NCI-H69 (cell line): ENCODE measurements at places on chromosomes 3 and 15.

DNA sequence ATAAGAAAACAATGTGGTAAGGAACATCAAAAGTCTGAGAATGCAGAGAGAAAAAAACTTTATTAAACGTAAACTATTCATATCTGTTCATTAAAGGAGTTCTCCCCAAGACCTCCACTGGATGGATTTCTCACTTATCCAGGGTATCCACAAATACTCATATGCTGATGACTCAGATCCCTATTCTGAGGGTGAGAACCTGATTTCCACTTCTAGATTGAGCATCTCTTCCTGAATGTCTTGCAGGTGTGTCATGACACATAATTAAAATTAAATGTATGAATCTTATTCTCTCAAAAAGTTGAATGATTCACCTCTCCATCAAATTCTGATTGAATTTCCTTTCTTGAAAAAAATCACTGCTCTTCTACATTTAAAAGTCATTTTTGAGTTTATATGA is 199.9 kb downstream of the MFSD1 start:
- DNase-seq, result no peak

DNA sequence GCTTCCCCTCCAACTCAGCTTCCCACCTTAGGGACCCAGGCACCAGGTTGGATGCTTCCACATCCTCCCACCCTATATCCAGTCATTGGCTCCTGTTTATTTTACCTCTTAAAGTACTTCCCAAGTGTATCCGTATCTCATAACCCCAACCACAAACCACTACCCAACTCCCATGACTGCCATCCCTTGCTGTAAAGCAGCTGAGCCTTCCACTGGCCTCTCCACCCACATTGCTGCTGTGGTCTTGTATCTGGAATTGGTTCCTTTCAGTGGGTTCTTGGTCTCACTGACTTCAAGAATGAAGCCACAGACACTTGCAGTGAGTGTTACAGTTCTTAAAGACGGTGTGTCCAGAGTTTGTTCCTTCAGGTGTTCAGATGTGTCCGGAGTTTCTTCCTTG is 79.8 kb upstream of the HRH1 start:
- DNase-seq, result no peak

DNA sequence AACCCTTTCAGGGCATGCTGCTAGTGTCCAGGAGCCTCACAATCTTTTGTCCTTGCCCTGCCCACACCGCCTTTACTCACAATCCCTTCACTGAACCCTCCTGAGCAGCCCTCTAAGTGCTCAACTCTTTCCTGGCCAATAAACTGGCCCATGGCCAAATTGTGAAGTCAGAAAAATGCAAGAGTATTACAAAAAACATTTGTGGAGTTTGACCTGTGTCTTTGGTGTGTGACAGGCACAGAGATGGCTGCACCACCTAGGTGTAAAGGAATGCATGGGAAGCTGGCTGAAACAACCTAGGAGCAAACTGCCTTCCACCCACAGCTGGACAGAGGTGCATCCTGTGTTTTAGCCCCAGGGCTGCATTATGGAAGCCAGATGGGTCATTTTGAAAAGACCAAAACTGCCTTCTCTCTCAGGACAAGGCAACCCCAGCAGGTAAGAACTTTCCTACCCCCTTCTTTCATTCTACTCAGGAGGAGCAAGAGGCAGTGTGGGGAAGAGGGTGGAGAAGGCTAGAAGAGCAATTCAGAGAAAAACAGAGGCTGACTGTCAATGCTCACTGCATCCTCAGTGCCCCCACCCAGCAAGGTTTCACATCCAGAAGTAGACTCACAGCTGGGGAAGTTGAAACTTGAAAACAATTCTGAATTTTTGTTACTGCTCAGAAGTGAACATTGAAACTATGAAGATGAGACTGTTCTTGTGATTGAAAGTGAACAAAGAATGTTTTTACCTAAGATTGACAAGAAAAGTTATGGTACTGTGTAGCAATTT is 78.6 kb downstream of the TRIM42 start:
- DNase-seq, result no peak

DNA sequence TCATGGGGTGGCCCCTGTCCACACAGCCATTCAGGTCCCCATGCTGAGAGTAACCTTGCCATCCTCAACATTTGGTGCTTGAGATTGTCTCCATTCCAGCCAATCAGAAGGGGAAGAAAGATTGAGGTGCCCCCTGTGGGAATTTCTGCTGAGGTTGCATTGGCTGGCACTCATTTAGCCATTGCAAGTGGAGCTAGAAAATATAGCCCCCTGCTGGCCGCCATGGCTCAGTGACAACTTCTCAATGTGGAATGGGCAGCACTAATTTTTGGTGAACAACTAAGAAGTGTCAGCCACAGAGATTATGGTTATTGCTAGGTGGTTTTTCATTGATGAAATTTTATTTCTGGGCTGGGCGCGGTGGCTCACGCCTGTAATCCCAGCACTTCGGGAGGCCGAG is 22.0 kb downstream of the COL6A6 start:
- DNase-seq, result peak; percentile 21

DNA sequence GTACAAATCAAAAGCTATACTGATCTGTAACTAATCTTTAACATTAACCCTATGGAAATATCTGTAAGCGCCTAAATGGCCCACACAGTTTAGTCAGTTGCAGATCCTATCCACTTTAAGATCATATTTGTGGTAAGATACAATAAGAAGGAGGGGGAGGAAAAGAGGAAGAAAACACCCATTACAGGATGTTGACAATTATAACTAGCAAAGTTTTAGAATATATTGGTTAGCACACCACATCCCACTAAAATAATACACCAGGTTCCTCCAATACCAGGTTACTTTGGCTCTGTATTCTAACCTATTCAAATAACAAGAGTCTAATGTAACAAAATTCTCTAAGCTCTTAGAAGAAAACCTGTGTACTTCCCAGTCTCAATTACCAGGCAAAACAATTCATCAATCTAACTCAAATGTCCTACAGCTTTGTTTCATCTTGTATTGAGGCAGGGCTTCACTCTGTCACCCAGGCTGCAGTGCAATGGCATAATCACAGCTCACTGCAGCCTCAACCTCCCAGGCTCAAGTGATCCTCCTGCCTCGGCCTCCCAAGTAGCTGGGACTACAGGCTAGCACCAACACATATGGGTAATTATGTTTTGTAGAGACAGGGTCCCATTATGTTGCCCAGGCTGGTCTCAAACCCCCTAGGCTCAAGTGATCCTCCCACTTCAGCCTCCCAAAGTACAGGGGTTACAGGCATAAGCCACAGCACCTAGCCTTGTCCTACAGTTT is 4.2 kb downstream of the SLC4A7 start:
- DNase-seq, result no peak

DNA sequence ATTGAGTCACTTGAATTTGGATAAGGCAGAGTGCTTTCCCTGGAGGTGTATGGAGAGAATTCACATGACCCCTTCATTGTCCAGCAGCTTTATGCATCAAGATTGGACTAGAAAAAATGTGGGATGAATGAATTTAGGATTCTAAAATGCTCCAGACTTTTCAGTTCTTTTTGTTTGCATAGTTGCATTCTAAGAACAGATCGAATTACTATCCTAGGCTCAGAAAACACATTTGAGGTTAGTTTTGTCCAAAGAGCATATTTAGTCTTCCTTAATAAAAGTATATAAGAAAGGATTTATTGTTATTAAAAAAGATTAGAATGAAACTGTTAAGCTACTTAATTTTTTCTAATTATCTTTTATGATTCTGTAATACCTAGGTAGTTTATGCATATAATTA is 127.4 kb downstream of the UBE2E2 start:
- no peak for DNase-seq

- DNase-seq, result peak; percentile 15
Observed at GRCh38 chr15:101115786-101116680, 135.8 kb downstream of the CHSY1 start.

GRCh38 chr3:63095-63765 is 133.3 kb upstream of the CHL1 start:
- peak; percentile 66 for DNase-seq

- no peak for DNase-seq
Observed at GRCh38 chr3:40200692-40201316, 108.7 kb upstream of the EIF1B start.

- peak; percentile 57 for DNase-seq
Observed at GRCh38 chr15:98855067-98855814, 152.4 kb downstream of the PGPEP1L start.

- DNase-seq, result peak; percentile 59
Observed at GRCh38 chr3:197028728-197029510, 698 bp downstream of the MELTF start.

DNA sequence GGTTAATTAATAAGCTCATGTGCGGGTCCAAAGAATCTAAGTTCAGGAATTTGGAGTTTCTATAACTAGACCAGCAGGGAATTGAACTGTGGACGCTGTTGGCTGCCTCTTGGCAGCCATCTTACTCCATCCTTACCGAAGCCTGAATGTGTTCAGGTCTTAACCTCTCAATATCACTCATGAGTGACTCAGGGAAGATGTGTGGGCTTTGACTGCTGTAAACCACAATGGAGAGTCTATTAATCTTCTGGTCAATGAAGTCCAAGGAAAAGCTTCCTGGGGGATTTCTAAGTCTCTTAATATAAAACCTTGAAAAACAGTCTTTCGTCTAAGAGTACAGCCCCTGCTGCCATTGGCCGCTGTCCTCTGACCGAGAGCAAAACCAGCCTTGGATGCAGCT is 46.7 kb upstream of the OXTR start:
- no peak for DNase-seq

DNA sequence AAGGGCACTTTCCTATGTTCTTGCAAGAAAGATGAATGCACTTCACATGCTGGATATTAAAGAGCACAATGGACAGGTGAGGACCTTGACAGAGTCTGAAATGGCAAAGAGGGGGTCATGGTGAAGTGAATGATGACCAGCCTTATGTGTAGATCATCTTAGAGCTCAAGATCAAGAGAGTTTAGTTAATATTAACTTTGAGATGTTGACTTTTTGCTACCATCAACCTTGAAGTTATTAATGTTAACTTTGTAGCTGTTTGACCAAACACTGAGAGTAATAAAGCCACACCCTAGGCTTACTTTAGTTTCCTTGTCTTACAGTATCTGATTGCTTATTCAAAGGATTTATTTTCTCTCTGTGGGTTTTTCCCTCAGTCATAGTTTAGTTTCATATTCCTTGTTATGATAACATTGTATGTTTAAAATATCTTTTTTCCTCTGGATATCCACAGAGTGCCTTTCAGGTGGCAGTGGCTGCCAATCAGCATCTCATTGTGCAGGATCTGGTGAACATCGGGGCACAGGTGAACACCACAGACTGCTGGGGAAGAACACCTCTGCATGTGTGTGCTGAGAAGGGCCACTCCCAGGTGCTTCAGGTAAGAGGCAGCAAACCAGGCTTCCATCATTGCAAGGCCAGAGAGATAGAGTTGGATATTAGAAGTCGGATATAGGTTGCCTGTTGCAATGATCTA is 5.4 kb downstream of the NFKBIZ start:
- no peak for DNase-seq

DNA sequence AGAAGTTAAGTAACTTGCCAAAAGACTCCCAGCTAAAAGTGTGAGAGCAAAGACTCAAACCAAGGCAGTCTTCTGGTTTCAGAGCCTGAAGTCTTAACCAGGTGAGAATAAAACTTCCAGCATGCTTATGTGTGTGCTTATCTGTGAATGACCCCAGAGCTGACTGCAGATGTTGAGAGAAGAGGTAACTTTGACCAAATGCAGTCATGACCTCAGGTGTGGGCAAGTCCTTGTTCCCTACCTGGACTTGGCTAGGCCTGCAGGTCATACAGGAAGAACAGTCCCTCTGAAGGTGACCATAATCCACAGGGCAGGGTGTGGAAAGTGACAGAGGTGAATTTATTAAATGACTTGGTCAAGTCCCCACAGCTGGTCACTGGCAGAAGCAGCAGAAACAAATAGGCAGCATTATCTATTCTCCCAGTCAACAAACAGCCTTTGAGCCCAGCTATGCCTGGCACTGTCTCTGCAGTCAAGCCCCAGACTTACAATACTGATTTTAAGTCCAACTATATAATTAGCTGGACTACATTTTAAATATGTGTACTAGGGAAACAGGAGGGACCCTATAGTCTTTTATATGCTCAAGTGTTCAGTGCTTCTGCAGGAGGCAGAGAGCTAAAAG is 3.0 kb upstream of the CPEB1 start:
- DNase-seq, result no peak

DNA sequence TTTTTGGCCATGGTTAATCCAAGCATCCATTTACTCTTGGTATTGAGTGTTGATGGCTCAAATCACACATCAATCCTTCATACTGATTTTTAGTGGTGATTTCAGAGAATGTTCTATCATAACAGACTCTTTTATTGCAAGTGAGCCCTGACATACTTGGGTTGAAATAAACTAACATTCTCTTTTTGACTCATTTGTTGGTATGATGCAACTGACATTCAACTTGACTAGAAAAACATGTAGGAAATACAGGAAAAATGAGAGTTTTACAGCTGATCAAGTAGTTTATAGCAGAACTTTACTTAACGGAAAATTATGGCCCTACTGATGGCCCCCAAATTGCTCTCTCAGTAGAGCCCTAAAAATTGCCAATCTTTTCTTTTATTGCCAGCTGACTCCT is 173.9 kb upstream of the CD96 start:
- DNase-seq, result no peak

GRCh38 chr15:74178326-74179100 is 5.0 kb downstream of the ISLR start:
- DNase-seq, result no peak

GRCh38 chr15:68821190-68821840 is 620 bp upstream of the ANP32A start:
- DNase-seq, result peak; percentile 45

DNA sequence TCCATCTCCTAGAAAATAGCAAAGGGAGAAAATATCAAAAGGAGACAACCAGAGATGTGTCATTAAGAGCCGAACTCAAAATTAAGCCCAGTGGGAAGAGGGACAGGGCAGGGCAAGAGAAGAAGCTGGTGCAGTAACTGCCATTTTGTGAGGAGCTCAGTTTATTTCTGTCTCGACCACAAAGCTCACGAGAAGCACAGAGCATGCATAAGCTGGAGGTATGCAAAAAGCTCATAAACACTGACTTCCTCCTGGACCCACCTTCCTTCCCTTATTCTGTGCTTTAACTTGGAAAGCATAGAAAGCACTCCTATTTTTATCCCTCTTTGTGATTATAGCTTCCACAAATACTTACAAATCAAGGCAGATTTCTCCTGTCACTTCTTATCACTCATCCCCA is 81.3 kb downstream of the DGKG start:
- DNase-seq, result no peak

DNA sequence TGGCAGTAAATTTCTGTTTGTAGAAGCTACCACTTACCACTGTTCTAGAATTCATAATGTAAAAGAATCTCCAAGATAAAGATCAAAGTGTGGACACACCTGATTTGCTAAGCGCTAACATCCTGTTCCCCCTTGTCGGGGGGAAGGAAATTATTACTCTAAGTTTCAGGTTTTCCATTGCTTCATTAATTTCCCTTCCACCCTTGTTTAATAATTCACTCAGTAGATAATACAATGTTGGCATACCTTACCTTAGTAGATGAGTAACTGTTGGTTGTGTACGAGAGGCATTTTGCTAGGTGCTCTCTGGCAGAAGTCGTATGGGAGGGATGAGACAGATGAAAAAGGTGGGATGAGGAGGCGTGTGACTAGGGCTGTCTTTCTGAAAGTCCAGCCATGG is 641.2 kb upstream of the ARRDC4 start:
- no peak for DNase-seq

GRCh38 chr3:101413656-101414055 is 93.3 kb upstream of the IMPG2 start:
- DNase-seq, result no peak
